ENCODE measurements at places on chromosomes 7 and 10.
A peak's percentile ranks its signal among the peaks of the same experiment; 100 is the strongest.

DNA sequence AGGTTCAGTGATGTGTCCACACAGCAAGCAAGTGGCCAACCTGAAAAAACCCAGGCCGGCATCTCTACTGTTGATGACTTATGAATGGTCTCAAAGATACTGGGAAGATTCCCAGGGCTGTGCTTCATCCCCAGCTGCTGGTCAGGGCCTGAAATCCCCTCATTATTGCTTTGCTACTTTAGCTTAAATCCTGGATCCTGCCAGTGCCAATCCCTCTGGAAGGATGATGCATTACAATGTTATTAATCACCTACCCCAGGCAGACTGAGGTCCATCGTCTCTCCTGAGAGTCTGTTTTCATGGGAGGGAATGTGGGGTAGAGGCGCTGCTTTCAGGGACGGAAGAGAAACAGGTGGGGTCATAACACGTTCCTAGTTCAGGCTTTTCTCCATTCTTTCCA is 371.6 kb downstream of the RPS24 start:
- no peak for DNase-seq

- DNase-seq: no peak
These were observed 91.1 kb upstream of the ARHGAP21 start for GRCh38 chr10:24814568-24815313.

DNA sequence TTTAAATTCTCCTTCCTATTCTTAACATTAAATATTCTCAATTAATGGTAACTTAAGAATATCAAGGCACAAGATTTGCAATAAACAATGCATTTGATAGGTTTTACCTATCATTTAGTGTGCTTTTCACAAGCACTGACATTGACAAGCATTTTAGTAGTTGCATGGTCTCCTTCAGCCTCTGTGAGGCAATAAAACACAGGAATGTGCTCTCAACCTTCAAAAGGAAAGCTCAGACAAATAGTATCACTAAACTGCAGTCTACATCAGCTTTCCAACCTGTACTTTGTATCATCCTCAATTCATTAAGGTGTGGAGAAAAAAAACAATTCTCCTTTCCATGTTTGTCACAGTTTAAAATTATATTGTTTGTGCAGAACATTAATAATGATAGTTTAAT is 51.1 kb upstream of the TSPAN13 start:
- DNase-seq: no peak

DNA sequence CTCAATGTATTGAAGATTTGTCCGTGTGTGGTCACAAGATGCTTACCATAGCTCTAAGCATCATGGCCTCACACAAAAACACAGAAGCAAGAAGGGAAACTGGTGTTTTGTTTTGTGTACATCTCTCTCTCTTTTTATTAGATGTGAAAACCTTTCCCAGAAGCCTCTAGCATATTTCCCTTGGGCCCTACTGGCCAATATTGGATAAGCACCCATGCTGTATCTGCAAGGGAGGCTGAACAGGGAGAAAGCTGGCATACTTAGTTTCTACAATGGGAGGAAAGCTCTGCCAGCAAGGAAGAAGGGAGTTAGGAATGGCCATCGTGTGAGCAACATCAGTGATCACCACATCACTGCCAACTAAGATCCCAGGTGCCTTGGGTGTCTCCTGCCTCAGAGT is 9.6 kb upstream of the NAMPT start:
- no peak for DNase-seq

DNA sequence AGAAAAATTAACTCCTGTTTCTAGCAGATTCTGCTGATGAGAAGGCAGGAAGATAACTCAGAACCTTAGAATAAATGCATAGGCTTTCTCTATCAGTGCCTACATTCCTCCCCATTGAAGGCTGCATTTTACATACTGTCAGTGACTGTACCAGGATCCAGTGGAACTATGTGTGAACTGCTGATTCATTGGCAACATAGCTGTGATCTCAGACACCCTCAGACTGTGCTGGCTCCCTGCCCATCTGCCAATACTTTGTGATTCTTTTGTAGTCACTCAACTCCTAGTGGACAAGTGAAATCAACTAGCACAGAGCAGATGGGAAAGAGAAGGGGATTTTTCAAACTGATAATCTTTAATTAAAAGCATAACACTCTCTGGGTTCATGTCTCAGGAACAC is 375.8 kb downstream of the MDFIC start:
- DNase-seq: no peak

DNA sequence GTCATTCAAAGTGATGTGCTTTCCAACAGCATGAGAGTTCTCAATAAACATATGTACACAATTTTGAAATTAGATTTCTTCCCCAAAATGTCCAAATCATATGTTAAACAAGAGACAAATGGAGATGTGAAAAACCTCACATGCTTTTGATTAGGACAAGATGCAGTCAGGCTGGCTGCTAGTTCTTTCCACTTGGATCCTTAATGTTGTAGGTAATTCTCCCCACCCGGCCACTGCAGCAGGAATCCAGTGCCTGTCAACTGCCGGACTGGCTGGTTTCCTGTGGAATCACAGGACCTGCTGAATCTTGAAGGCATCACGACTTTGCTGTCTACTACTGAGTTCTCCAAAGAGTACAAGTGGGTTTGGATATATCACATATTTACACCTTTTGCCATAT is 138.6 kb upstream of the AKR1E2 start:
- no peak for DNase-seq

DNA sequence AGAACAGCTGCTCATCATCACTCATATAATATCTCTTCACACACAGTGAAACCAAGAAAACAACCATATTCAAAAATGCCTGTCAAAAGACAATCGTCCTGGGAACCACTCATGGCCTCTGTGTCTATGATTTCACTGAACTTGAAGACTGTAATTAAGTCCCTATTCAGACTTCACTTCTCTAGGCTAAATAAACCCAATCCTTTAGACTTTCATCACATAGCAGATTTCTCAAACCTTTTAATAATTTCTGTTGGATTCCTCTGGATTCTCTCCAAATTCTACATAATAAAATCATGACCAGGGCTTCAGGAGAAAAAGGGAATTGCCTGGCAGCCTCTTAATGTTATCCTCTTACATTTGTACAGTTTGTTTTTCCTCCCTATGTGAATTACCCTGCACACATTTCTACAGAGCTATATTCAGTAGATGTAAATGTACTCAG is 201.1 kb downstream of the LRRN3 start:
- no peak for DNase-seq

GRCh38 chr10:86334488-86335085 is 32.0 kb downstream of the GRID1 start:
- peak; percentile 8 for DNase-seq

DNA sequence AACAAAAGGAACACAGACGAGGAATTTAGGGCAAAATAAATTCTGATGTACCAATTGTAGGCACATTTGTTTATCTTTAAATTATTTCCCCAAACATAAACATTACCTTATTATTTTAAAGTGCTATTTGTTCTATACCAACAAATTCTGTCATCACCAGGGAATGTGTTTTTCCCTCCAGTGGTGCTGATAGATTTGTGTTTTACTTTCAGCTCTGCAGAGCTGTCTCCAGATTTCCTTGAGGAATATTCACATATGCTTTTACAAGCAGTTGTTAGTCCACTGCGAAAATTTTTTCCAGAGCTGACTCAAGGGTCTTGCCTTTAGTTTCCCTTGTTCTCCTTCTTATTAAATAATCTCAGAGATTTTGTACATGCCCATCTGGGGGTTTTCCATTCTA is 362.8 kb downstream of the PHF14 start:
- DNase-seq: no peak

DNA sequence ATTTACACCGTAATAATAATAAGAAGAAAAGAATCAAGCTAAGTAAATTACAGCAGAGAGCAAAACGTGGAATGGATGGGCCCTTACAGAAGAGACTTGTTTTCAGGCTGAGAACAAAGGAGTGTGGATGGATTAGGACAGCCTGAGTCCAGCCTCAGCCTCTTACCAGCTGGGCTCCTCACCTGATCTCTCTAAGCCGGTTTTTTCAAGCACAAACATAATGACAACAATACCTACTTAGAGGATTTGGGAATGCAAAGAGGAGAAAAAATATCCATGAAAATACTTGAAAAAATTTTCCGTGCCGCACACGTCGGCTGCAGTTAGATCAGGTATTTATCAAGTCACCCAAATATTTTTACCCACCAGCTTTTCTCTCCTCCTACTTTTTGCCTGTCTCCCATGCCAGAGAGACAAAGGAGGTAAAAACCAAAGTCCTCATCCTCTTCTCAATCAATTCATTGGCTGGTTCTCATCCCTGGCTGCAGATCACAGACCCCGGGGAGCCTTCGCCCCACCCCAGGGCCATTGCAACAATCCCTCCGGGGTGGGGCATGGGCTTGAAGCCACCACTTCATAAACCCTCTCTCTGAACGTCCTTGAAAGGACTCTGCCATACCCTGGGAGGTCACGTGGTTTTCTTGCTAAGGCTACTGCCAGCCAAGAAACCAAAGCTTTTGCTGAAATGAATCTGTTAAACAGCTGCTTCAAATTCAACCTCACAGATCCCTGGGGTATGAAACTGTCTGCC is 29.7 kb upstream of the GTF2I start:
- peak; percentile 42 for DNase-seq

GRCh38 chr7:94129443-94130140 is 125.4 kb upstream of the BET1 start:
- DNase-seq: no peak

DNA sequence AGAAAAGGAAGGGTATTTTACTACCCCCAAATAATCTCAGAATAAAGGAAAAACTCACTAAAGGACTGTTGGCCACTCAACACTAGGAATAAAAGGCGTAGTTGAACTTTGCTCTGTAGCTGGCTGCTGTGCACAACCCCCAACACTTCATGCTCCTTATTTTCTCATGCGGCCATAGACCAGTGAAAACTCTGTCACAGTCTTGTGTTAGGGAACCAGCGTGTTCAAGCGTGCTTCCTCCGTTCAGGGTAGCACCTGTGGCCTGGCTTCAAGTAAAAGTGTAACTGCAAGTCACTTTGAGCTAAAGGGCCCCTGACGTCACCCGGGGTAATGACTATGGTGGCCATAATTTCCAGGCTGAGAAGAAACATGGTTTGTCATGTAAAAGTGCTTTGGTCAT is 27.0 kb downstream of the BLNK start:
- no peak for DNase-seq

- DNase-seq: no peak
These were observed 149.7 kb downstream of the FRMD4A start for GRCh38 chr10:14180911-14181566.

DNA sequence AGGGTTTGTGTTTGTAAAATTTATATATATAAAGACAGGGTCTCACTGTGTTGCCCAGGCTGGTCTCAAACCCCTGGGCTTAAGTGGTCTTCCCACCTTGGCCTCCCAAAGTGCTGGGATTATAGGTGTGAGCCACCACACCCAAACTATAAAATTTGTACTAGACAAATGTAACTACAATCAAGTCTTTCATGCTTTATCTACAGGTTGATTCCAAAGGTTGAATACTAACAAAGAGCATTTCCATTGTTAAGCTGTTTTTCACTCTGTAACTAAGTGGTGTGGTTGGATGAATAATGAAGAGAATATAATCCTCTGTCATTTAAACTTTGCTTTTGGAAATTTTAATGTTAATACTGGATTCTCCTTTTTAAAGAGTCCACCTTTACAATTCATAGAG is 22.5 kb downstream of the WDR37 start:
- no peak for DNase-seq

DNA sequence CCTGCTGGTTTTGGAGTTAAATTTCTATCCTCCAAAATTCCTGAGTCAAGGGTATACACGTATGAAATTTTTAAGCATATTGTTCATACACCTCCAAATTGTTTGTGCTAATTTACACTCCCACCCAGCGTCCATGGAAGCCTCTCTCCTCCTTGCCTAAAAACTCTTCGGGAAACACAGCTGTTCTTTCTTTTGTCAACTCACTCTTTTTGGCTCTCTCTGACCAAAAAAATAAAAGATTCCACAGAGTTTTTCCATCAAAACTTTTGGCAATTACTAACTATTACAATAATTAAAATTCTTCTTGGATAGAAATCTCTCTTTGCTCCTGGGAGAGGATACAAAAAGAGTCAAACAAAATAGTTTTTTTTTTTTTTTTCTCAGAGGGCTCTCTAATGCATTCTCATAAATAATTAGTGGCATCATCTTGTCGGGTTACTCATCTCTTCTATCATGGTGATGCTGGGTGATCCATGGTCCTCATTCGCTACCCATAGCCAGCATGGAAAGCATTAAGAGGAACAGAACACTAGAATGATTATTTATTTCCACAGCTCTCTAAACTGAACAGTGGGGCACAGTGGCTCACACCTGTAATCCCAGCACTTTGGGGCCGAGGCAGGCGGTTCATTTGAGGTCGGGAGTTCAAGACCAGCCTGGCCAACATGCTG is 310.7 kb downstream of the SFMBT2 start:
- no peak for DNase-seq

GRCh38 chr7:56447864-56448693 is 331.9 kb upstream of the NUPR2 start:
- DNase-seq: peak; percentile 29

GRCh38 chr10:10612151-10612550 is 405.5 kb upstream of the CELF2 start:
- no peak for DNase-seq

- DNase-seq: peak; percentile 80
These were observed 27.7 kb downstream of the BTBD16 start for GRCh38 chr10:122298598-122299301.

GRCh38 chr10:21904930-21905329 is 98.6 kb downstream of the DNAJC1 start:
- DNase-seq: no peak

- no peak for DNase-seq
These were observed 58.2 kb downstream of the DIP2C start for GRCh38 chr10:631266-631665.

DNA sequence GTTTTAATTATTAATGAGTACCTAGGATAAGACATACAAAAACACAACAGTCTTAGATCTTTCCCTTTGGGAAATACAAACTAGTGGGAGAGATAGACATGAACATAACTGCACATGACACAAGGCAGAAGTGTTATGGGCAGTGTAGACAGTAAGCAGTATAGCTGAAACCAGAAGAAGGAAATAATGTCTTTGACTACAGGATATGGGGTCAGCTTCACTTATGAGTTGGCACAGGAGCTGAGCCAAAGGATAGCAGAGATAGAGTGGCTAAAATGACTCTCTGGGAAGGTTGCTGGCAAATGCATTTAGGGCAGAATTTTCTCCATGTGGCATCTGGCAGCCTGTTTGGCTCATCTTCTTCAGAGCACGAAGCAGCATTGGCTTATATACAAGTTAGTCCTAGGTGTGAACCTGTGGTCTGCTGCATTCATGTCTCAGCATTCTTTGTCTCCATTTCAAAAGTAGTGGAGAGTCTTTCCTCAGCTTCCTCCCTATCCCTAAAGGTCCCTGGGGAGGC is 60.3 kb upstream of the FEZF1 start:
- no peak for DNase-seq

- DNase-seq: no peak
These were observed 1039.7 kb downstream of the NRG3 start for GRCh38 chr10:82914655-82915136.

DNA sequence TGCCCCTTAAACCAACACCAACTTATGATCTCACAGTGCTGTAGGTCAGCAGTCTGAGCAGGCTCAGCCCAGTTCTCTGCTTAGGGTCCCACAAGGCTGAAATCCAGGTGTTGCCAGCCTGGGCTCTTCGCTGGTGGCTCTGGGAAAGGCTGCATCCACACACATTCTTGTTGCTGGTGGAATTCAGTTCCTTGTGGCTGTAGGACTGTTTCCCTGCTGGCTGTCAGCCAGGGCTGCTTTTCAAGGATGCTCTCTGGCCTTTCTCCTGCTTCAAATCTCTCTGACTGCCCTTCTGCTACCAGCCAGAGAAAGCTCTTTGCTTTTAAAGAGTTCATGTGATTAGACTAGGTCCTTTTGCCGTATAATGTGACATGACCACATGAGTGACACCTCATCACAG is 15.3 kb downstream of the POLL start:
- DNase-seq: no peak

Data from left ventricle myocardium superior (tissue), 1 donor.